ENCODE measurements at places on chromosomes 7 and 10. TPM values are rescaled to one million over a fixed set of nuclear protein-coding genes. Genes with fewer than 3 reads are reported as not detected.

CFAP70 gene
- total RNA-seq: 2.4 TPM

CDHR3 gene
- total RNA-seq: 3.8 TPM

GRCh38 chr10:127158662-127159061 lies 37.7 kb downstream of the INSYN2A start:
- no peak for DNase-seq

- DNase-seq: no peak
These were observed 157.6 kb downstream of the GRK5 start for GRCh38 chr10:119364645-119365600.

AKR1C3 gene
- 36.2 TPM for total RNA-seq

DNA sequence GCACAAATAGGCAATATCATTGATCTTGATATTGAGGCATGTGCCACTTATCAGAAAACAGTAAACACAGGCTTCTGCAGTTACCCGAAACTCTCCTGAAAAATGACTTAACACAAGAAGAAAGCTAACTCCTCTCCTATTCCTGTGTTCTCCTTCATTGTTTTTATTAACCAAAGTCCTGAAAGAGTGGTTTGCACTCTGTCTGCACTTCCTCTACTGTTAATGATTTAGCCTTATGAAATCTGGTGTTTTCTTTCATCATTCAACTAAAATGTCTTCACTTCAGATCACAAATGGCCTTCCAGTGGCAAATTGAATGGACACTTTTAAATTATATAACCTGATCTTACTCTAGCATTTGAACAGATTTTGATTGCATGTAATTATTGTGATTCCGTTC lies 630.6 kb upstream of the PHF14 start:
- no peak for DNase-seq

PCGF6 gene
- total RNA-seq: 8.1 TPM

DNA sequence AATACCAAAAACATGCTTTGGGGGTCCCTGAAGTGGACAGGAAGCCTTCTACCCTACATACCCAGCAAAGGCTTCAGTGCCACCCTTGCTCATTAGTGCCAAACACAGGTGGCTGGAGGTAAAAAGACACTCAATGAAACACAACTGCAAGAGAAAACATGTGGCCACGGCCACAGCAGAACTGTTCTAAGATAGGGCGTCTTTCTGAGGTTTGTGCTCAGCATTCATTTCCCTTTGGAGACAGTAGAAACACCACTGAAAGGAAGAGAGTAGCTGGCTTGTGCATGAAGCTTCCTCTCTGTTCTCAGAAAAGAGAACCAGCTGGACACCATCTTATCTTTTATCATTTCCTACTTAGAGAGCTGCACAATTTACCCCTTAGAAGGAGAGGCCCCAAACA lies 143.0 kb downstream of the PLXNA4 start:
- DNase-seq: no peak
